ENCODE measurements at places on chromosomes 5 and 9.

- DNase-seq, result no peak
Observed at GRCh38 chr9:112489039-112489546, 2.5 kb downstream of the KIAA1958 start.

DNA sequence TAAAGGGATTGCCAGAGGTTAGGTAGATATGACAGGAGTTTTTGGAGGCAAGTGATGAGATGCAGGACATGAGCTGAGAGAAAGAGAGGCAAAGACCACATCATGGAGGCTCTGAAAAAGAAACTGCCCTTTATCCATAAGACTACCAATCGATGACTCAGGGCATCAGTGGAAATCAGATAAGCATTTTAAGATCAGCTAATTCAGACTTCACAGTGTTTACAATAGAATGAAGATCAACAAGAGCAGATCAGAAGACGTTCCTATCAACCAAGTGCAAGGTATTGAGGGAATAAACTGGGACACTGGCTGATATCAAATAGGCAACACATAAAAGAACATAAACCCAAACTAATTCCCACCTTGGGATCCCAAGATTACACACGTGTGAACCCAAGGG is 227.2 kb downstream of the SLCO4C1 start:
- no peak for DNase-seq

DNA sequence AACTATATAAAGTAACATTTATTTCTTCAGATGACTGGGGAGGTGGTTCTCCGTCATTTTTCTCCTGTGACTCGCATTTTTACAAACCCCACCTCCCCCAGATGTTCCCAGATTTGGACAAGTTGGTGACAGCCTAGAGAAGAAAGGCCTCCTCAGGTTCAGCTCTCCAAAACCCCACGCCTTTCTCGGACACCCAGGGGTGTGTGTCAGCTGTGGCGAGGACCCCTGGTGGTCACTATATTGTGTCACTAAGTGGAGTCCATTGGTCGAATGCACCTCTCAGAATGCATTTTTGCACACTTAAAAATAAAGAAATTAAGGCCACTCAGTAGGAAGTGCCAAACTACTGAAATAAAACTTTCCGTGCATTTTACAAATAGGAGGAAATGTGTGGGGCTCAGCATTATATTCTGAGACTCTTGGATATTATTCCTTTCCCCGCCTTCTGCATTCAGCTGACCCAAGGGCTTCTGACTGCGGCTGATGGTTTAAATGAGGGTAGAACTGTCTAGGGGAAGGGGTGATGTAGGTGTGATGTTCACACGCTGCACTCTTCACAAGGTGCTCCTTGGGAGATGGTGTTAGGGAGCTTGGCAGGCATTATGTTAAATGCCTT is 47.6 kb downstream of the ACO1 start:
- no peak for DNase-seq

- no peak for DNase-seq
Observed at GRCh38 chr9:79768194-79768593, 196.4 kb downstream of the TLE4 start.

- DNase-seq, result no peak
Observed at GRCh38 chr9:89592213-89592815, 12.5 kb upstream of the GADD45G start.

GRCh38 chr5:130808691-130809090 is 356.4 kb downstream of the HINT1 start:
- no peak for DNase-seq
